ENCODE measurements at places on chromosomes 5 and 9. TPM values are rescaled to one million over a fixed set of nuclear protein-coding genes. Genes with fewer than 3 reads are reported as not detected.

SV2C gene
- total RNA-seq = not detected

TOR2A gene
- 5.1 TPM for total RNA-seq

OR1J2 gene
- total RNA-seq = not detected

PCDHGB5 gene
- 6.4 TPM for total RNA-seq

- DNase-seq = no peak
Observed at GRCh38 chr9:112787978-112788377, 37.4 kb downstream of the SNX30 start.

DNA sequence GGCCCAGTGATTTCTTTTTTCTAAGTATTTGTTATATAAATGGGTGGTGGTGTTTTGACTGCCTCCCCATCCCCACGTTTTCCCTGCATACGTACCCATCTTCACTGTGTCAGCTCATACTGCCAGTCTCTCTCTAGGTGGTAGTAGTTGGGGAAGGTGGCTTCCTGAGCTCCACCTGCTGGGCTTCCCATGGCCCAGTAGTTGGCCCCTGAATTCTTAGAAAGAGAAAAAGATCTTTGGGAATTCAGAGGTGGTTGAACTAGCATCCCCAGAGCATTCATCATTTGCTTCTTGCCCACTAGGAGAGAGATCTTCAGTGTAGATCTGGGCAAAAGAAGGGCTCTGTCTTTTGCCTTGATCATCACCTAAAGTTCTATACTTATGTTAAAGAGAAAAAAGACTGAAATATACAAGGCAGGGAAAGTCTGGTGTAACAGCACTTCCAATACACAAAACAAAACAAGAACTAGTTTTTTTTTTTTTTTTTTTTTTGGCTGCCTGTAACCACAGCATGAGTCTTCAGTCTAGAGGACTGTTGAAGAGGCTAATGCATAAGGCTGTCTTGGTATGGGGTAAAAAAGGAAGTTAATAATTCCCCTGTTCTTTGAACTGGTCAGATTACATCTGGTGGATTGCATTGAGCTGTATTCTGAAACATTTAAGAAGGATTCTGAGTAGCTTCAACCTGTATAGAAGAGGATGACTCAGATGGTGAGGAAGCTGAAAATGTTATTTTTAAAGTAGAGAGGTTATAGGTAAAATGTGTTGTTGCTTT, 128.7 kb downstream of the ATG10 start:
- DNase-seq = no peak

- DNase-seq = no peak
Observed at GRCh38 chr5:169263591-169263990, 37.3 kb downstream of the SLIT3 start.

GRCh38 chr5:139453683-139454567, 8.6 kb downstream of the ECSCR start:
- DNase-seq = no peak

GRCh38 chr9:27408001-27408400, 111.1 kb upstream of the EQTN start:
- DNase-seq = no peak

DNA sequence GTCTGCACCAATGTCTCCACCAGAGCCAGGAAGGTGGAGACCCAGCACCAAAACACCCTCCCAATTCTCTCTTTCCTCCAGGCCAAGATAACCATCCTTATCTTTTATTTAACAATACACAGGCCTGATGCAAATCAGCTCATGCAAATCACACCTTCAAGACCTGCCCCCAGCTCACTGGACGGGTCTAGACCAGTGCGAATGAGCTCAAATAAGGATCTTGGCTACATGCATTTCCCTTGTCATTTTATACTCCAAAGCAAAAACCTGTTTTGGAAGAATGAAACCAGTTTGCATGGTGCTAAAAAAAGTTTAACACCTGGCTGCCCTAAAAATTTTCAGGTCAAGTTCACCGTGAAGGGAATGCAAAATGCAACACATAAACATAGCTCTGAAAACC, 31.9 kb upstream of the DAPK1 start:
- DNase-seq = no peak

Measured in left cardiac atrium (tissue), 4 donors.